ENCODE measurements at places on chromosomes 12 and 14. TPM values are rescaled to one million over a fixed set of nuclear protein-coding genes. Genes with fewer than 3 reads are reported as not detected.

GRCh38 chr12:87142342-87142741 is 886.2 kb upstream of the MGAT4C start:
- no peaks in the 10 kb centered on the region for H3K27me3 ChIP-seq
- H3K4me1 ChIP-seq = no peaks in the 10 kb centered on the region
- no peak overlapping the region for H3K4me3 ChIP-seq

- H3K4me3 ChIP-seq = peak overlapping the region; percentile 83
- H3K27ac ChIP-seq = peak overlapping the region; percentile 99
- no peaks in the 10 kb centered on the region for H3K27me3 ChIP-seq
These were observed 62.1 kb downstream of the PPP2R5C start for GRCh38 chr14:101823511-101824120.

GRCh38 chr12:95319694-95320331 is 102.2 kb downstream of the VEZT start:
- no peak overlapping the region for H3K4me3 ChIP-seq
- no peaks in the 10 kb centered on the region for H3K4me1 ChIP-seq
- no peak for DNase-seq
- H3K27me3 ChIP-seq = no peaks in the 10 kb centered on the region

GRCh38 chr14:67553547-67553946 is 20.5 kb downstream of the PLEKHH1 start:
- H3K36me3 ChIP-seq = no peaks in the 10 kb centered on the region
- no peak for DNase-seq
- no peaks in the 10 kb centered on the region for H3K4me1 ChIP-seq
- no peak overlapping the region for H3K4me3 ChIP-seq

DNA sequence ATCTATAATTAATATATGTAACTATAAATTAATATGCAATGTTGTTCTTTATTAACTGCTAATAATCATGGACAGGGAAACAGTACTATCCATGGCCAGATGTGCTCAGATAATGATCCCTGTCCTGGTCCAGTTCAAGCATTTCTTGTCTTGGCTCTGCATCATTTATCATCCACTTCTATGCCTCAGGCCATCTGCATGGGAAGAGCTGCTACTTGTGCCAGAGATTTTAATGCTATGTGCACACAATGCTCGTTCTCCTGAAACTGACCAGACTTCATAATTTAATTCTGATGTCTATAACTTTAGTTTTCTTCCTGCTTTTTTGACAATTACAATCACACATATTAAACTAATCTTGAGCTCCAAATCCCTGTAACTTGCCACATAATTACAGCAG is 11.2 kb upstream of the TMX1 start:
- peaks cover 1% of the 10 kb centered on the region for H3K27me3 ChIP-seq
- DNase-seq = no peak
- H3K27ac ChIP-seq = no peak overlapping the region
- H3K4me1 ChIP-seq = no peaks in the 10 kb centered on the region

DNA sequence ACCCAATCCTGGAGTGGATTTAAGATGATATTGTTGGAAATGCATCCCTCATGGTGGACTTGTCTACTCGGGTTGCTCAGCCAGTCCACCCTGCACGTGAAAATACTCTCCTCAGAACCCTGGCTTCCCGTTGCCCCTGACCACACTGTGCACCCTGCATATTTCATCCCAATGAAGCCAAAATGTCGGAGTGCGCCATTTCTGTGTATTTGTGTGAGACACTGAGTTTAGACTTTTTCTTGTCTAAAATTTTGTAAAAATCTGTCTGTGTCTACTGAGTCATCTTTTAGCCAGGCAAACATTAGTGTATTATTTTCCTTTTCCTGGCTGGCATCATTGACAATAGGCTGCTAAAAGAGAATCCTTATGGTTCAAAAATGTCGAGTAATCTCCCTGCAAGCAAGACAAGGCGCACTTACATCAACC is 485 bp upstream of the PNMA1 start:
- H3K36me3 ChIP-seq = peaks cover 28% of the 10 kb centered on the region
- DNase-seq = no peak
- H3K4me3 ChIP-seq = peak overlapping the region; percentile 64
- H3K27me3 ChIP-seq = no peaks in the 10 kb centered on the region

- H3K4me1 ChIP-seq = peaks cover 5% of the 10 kb centered on the region
- H3K27me3 ChIP-seq = no peaks in the 10 kb centered on the region
- no peak overlapping the region for H3K4me3 ChIP-seq
- no peak overlapping the region for H3K27ac ChIP-seq
These were observed 88.1 kb downstream of the PPP2R5E start for GRCh38 chr14:63454863-63455622.

DNA sequence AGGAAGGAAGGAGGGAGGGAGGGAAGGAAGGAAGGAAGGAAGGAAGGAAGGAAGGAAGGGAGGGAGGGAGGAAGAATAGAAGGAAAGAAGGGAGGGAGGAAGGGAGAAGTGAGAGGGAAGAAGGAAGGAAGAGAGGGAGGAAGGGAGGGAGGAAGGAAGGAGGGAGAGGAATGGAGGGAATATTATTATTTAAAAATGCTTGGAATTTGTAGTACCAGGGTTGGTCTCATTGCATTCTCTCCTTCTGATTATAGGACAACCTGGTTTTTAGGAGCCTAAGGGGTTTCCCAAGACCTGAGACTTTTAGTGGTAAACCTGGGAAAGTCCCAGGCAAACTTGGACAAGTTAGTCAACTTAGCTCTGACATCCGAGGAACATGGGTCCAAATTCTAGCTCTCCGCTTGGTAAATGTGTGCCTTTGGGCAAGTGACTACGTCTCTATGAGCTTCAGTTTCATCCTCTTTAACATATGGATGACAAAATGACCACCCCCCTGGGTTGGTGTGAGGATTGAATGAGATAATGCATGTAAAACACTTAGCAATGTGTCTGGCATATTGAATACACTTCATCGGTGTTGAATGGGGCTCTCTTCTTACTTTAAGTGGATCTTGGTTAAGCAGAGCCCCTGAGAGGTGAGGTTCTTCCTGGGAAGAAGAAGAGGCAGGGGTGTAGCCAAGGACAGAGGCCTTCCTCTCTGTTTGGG is 690.7 kb upstream of the TBX3 start:
- no peaks in the 10 kb centered on the region for H3K27me3 ChIP-seq
- no peak for DNase-seq
- H3K27ac ChIP-seq = no peak overlapping the region
- no peaks in the 10 kb centered on the region for H3K4me1 ChIP-seq

DNA sequence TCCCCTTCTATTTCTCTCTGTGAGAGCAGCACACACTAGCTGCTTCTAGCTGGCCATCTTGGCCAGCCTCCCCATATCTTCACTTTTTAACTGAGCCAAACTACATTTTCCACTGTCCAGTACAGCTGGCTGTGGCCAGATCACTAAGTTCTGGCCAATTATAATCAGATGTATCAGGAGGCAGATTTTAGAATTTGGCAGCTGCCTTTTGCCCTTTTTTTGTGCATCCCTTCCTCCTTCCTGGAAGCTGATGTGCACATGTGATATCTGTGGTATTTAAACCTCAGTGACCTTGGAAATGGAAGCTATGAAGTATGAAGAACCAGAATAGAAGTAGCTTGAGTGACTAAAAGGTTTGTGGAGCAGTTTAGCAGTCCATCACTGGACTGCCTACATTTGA is 49.8 kb upstream of the ANO6 start:
- no peak overlapping the region for H3K4me3 ChIP-seq
- DNase-seq = no peak
- no peak overlapping the region for H3K27ac ChIP-seq
- no peaks in the 10 kb centered on the region for H3K4me1 ChIP-seq

GRCh38 chr14:63996016-63996415 is 143.2 kb downstream of the SYNE2 start:
- peaks cover 7% of the 10 kb centered on the region for H3K4me1 ChIP-seq
- no peaks in the 10 kb centered on the region for H3K27me3 ChIP-seq
- no peak for DNase-seq

DNA sequence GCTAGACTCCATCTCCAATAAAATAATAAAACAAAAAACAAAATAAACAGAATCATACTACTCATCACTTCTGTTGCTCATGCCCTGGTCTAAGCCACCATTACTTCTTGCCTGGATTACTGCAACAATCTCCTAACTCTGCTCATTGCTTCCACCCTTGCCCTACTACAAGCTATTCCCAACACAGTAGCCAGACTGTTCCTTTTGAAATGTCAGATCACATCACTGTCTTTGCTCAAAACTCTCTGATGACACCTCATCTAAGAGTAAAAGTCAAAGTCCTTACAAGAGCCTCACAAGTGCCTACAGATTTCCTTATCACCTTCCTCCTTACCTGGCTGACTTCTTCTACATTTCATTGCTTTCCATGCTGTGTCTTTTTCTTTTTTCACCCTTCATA is 10.0 kb downstream of the FBXO33 start:
- H3K4me3 ChIP-seq = no peak overlapping the region
- no peak for DNase-seq
- peaks cover 15% of the 10 kb centered on the region for H3K36me3 ChIP-seq
- H3K27me3 ChIP-seq = no peaks in the 10 kb centered on the region

DNA sequence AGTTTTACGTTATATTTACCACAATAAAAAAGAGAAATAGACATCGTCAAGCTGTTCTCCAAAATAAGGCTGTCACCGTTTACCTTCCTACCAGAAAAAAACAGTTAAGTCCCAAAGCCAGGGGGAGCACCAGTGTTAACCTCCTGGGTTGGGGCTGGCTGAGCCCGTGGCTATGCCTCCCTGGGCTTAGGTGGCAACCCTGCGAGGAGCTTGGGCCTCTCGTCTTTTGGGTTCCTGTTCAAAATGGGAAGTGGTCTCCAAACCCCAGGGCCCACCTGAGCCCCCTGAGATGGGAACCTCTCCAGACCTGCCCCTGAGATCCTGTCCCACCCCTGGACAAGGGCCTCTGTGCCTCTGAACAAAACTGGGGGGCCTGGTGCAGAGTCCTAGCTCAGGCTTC is 22.9 kb downstream of the PACS2 start:
- H3K36me3 ChIP-seq = no peaks in the 10 kb centered on the region
- no peak overlapping the region for H3K27ac ChIP-seq
- H3K4me3 ChIP-seq = no peak overlapping the region
- no peaks in the 10 kb centered on the region for H3K27me3 ChIP-seq
- no peak for DNase-seq

- no peak overlapping the region for H3K27ac ChIP-seq
- DNase-seq = no peak
- no peak overlapping the region for H3K4me3 ChIP-seq
- H3K4me1 ChIP-seq = no peaks in the 10 kb centered on the region
- H3K27me3 ChIP-seq = peaks cover 9% of the 10 kb centered on the region
These were observed 45.4 kb downstream of the JAG2 start for GRCh38 chr14:105123064-105123665.

- DNase-seq = no peak
- H3K36me3 ChIP-seq = no peaks in the 10 kb centered on the region
- no peak overlapping the region for H3K27ac ChIP-seq
- H3K27me3 ChIP-seq = peaks cover 6% of the 10 kb centered on the region
- no peaks in the 10 kb centered on the region for H3K4me1 ChIP-seq
These were observed 285.8 kb upstream of the G2E3 start for GRCh38 chr14:30272848-30273832.

GRCh38 chr12:75585330-75585729 is 73.9 kb upstream of the KRR1 start:
- no peak overlapping the region for H3K27ac ChIP-seq
- H3K4me1 ChIP-seq = no peaks in the 10 kb centered on the region
- H3K36me3 ChIP-seq = no peaks in the 10 kb centered on the region
- no peak overlapping the region for H3K4me3 ChIP-seq
- peaks cover 3% of the 10 kb centered on the region for H3K27me3 ChIP-seq
- DNase-seq = no peak

DNA sequence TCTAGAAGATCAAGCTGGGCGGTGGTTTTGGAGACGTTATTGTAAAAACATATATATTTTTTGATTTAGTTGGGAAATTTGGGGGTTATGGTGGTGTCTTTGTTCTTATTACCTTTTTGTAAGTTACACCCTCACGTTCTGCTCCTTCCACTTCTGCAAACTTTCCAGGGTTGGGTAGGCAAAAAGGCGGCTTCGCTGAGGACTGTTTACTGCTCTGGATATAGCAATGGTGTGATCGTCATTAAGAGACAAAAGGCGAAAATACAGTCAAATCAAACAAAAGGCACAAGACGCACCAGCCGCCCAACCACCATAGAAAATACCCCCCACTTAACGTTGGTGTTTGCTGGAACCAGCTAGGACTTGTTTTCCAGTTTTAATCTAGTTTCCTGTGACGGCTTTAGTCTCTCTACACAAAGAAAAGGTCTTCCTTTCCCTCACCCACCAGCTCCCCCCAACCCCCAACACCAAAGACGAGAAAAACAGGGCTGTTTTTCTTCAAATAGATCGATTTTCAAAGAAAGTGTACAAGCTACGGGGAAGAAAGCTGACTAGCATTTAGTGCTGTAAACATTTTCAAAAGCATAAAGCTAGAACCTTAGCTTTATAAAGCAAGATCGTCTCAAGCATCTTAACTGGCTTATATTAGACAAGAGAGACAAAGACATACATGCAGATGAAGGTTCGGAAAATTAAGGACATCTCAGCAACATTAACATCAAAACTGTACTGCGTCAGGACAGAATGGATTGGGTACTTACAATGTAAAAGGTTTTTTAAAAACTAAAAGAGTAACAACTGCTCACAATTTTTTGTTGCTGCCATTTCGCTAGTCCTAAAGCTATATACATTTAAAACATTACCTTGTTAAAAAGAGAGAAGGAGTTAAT is 2.0 kb upstream of the SETD1B start:
- peak overlapping the region; percentile 99 for H3K27ac ChIP-seq
- H3K27me3 ChIP-seq = no peaks in the 10 kb centered on the region
- peak; percentile 67 for DNase-seq

DNA sequence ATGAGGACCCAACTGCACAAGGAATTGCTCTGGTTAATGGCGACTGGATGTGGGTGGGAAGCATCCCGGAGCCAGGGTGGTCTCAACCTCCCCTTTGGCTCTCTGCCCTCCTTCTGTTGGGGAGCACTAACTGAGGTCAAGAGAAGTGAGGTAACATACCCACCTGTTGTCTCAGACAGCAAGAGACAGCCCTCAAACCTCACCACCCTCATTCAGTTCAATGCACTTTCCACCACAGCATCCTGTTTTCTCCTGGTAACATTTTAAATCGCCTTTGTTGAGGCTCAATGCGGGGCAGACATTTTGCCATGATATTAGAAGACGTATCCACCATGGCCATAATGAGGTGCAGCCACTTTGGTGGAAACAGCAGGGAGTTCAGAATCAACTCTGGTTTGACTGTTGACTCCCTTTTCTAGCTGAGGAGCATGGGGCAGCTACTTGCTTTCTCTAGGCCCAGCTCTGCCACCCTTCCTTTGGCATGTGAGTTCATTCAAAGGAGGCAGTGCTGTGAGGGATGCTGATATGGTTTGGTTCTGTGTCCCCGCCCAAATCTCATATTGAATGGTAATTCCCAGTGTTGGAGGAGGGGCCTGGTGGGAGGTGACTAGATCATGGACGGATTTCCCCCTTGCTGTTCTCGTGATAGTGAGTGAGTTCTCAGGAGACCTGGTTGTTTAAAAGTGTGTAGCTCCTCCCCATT is 338.6 kb downstream of the PCNX1 start:
- H3K36me3 ChIP-seq = peaks cover 1% of the 10 kb centered on the region
- peak; percentile 47 for DNase-seq
- H3K4me3 ChIP-seq = no peak overlapping the region
- H3K27ac ChIP-seq = peak overlapping the region; percentile 57
- no peaks in the 10 kb centered on the region for H3K27me3 ChIP-seq

The IQSEC3 gene
- total RNA-seq = 0.17 TPM

The SRRM4 gene
- not detected for total RNA-seq

The SOCS2 gene
- total RNA-seq = 22.9 TPM

The MIP gene
- not detected for total RNA-seq

The KLHL28 gene
- total RNA-seq = 11.8 TPM

The ATP2A2 gene
- 152 TPM for total RNA-seq

The EPYC gene
- total RNA-seq = not detected

The CISTR gene
- not detected for total RNA-seq

The AMN gene
- total RNA-seq = not detected

The CCDC175 gene
- not detected for total RNA-seq

The DERA gene
- 28.4 TPM for total RNA-seq

The RNASE2 gene
- total RNA-seq = not detected

Measured in activated CD4-positive, alpha-beta memory T cell treated with anti-CD3 and anti-CD28 coated beads for 36 hours (primary cell).